ENCODE measurements at places on chromosomes 1 and 21. TPM values are rescaled to one million over a fixed set of nuclear protein-coding genes. Genes with fewer than 3 reads are reported as not detected.

GRCh38 chr1:21921100-21921875 lies 15.8 kb downstream of the HSPG2 start:
- peak; percentile 52 for DNase-seq

GRCh38 chr1:248229360-248229908 lies 1.8 kb upstream of the OR2M4 start:
- DNase-seq, result no peak

GRCh38 chr1:226945106-226945857 lies 5.2 kb downstream of the COQ8A start:
- peak; percentile 67 for DNase-seq

- DNase-seq, result peak; percentile 24
These were observed 49.8 kb downstream of the DISP3 start for GRCh38 chr1:11528611-11529261.

DNA sequence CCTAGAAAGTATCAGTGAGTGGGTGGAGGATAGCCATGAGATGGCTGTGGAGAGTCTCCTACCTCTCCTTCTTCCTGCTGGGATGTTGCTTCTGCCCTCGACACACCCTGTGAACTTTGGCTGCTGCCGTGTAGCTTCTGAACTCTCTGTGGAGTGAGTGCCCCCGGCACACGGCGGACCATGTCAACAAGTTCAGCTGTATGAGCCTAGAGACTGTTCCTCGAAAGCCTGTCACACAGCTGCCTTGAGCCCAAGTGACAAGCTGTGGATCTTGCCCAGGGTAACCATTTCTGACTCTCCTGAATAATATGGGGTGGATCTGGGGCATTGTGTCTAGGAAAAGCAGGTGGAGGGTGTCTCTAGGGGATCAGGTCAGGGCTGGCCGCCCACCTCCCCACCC lies 143.2 kb downstream of the NOS1AP start:
- DNase-seq, result peak; percentile 13

- DNase-seq, result no peak
These were observed 37.0 kb downstream of the TM2D1 start for GRCh38 chr1:61687901-61688300.

DNA sequence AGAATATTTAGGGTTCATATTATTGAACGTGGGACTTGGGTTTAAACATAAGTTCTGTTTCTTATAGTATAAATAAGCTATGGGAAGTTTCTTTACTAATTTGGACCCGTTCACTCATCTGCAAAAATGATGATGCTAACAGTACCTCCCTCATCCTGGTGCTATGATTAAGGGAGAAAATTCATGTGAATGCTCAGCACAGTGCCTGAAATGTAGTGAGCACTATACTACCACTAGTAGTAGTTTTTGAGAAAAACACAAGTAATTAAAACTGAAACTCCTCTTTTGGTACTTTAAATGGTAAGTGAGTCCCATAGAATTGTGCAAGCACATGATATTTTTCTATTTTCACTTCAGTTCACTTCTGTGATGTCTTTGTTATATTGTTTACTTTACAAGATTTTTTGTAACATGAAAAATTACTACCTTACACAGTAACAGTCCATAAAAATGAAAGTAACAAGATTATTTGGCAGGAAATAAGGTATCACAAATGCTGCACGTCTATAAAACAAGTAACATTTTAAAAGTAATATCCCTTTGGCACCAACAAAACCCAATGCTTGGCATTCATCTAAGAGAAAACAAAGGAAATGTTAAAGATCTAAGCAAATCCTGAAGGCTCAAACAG lies 11.3 kb upstream of the PTPRC start:
- DNase-seq, result no peak

DNA sequence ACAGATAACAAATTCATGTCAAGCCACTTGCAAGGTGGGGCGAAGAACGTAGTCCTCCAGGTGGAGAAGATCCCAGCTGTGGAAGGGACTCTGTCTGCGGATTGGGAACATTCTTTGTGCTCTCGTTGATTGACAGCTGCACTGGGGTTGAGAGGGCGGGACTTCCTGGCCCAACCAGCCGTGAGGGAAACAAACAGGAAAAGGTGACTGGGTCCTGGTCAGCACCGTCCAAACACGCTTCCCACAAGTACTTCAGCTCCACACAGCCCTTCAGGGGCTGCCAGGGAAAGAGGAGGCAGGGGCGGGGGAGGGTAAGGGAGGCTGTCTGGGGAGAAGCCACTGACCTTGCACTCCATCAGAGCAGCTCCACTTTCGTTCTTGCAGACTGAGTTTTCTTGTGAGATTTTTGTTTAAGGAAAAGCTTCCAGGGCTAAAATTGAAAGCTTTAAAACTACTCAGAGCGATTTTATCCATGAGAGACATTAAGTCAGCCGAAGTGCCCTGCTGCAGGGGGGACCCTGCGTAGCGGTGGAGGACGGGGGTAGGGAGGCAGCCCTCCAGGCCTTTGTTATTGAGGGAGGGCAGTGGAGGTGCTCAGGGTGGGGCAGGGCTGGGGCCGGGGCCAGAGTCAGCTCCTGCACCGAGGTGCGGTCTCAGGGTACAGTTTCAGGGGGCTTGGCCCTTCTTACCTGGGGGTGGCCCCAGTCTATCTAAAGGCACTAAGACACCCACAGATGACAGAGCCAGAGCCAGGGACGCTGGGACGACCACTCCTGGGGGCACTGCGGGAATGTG lies 21.6 kb upstream of the STUM start:
- DNase-seq, result peak; percentile 88

GRCh38 chr1:30185313-30185712 lies 538.1 kb downstream of the MATN1 start:
- no peak for DNase-seq

DNA sequence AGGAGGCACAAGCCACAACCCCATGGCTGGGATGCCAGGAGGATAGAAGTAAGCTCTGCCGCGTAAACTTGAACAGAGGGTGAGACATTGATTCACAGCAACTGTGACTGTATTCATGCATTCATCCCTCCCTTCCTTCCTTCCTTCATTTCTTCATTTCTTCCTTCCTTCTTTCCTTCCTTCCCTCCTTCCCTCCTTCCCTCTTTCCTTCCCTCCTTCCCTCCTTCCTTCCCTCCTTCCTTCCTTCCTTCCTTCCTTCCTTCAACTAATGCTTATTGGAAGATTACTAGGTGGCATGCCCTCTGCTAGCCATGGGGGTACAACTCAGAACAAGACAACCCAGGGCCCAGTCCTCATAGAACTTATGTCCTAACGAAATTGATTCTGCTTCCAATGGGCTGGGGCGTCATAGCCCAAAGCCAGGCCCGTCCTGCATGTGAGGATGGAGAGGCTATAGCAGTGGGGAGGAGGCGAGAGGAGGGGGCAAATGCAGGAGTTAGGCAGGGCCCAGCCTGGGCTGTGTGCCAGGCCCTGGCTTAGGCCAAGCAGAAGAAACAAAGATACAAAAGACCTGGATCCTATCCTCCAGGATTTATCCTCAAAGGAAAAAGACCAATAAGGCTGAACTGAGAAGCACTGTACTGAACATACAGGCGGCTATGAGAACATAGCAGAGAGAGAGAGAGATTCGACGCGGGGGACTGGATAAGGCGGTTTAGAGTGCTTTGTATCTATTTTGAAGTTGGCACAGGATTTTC lies 24.4 kb upstream of the PAXBP1 start:
- no peak for DNase-seq

DNA sequence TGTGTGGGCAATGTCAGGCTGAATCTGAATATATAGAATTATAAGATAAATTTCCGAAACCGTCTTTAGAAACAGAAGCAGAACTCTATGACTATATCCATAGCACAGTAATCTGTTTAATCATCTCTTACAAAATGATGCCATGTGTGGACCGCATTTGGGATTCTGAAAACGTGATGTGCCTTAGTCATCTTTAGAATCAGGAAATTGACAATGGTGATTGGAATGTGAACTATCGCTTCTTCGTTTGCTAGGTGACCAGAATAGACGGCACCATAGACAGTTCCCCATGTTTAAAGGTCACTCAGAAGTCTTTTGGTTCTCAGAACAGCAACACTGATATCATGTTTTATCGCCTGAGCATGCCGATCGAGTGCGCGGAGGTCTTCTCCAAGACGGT lies 300.3 kb downstream of the ZP4 start:
- no peak for DNase-seq

GRCh38 chr21:29989634-29990234 lies 49.9 kb upstream of the GRIK1 start:
- no peak for DNase-seq

- DNase-seq, result peak; percentile 63
These were observed 112.3 kb downstream of the CRYAA start for GRCh38 chr21:43280949-43281633.

DNA sequence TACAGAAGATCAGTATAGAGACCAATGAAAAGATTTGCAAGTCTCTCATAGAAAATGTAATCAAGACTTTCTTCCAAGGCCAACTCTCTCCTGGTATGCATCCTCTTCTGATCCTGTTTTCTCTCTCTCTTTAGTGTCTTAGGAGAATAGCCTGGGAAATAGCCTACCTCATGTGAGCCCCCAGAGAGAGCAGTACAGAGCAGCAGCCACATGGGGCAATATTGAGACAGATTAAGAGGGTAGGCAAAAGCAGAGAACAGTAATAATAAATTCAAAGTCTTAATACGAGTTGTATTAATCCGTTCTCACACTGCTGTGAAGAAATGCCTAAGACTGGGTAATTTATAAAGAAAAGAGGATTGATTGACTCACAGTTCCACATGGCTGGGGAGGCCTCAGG lies 61.4 kb downstream of the RNASEL start:
- no peak for DNase-seq

- DNase-seq, result no peak
These were observed 87.6 kb downstream of the GFI1 start for GRCh38 chr1:92399076-92399475.

GRCh38 chr21:31176080-31176551 lies 137.8 kb upstream of the KRTAP19-8 start:
- DNase-seq, result no peak

GRCh38 chr1:89816366-89816765 lies 4.5 kb upstream of the LRRC8D start:
- no peak for DNase-seq

GRCh38 chr1:245255783-245256182 lies 101.0 kb downstream of the KIF26B start:
- no peak for DNase-seq

GRCh38 chr1:202750761-202751160 lies 40.5 kb upstream of the SYT2 start:
- no peak for DNase-seq

- DNase-seq, result no peak
These were observed 66.2 kb downstream of the S1PR1 start for GRCh38 chr1:101302831-101303511.

DNA sequence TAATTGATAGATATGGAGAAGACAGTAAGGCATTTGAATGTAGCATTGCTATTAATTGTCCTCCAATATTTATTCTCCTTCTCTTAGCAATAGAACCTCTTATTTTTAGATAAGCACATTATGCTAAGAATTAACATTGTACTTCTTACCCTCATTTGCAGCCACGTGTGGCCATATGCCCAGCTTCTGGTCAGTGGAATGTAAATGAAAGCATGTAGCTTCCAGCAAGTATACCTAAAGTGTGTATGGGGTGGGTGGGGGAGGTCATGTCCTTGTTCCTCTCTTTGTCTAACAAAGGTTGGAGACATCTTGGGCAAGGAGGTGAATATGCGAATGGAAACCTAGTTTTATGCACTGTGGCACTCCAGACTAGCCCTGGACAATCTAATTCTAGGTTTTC lies 133.6 kb upstream of the HMCN1 start:
- no peak for DNase-seq

DNA sequence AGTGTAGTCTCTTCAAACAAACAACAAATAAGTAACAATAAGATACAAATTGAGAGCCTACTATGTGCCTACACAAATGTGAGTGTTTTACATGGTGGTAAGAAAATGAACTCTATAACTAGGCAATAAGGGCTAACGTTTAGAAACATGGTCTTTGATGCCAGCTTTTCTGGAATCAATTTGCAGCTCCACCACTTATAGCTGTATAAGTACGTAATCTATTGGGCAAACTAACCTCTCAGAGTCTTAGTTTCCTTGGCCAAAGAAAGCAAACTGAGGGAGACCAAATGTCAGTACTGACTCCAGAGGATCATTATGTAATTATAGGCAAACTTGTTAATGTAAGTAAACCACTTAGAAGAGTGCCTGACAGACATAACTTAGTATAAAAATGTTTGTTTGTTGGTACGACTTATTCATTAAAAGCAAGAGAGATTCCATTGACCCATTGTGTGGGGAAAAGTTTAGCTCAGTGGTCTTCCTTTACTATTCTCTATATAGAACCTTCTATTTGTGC lies 59.7 kb downstream of the LBR start:
- DNase-seq, result no peak

- DNase-seq, result no peak
These were observed 11.9 kb downstream of the XKR8 start for GRCh38 chr1:27971674-27972073.

GRCh38 chr1:31725777-31726535 lies 22.1 kb upstream of the COL16A1 start:
- peak; percentile 51 for DNase-seq

DNA sequence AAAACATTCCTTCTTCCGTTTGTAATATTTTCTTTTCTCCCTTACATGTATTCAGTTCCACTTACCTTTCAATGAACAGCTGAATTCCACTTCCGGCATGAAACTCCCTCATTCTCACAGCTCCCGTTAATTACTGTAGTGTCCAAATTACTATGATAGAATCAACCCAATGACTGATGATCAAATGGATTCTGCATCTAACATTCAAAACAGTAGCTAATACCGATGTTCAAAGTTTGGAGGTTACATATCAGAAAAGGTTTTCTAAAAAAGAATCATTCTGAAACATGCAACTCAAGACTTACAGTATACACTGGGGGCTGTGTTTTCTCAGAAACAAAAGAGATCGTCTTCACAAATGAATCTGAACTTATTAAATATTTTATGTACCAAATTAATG lies 77.2 kb downstream of the PTPRC start:
- DNase-seq, result no peak

GRCh38 chr1:7378346-7379130 lies 392.6 kb upstream of the VAMP3 start:
- DNase-seq, result no peak

Gene KRTAP19-3
- not detected for total RNA-seq

Gene PEA15
- 81.4 TPM for total RNA-seq

Gene AADACL3
- 0.22 TPM for total RNA-seq

Gene SPRR5
- not detected for total RNA-seq

Gene KCNJ9
- total RNA-seq, result not detected

Gene KRTAP6-3
- not detected for total RNA-seq

Gene FAM3B
- 0.31 TPM for total RNA-seq

Gene GRHL3
- 0.33 TPM for total RNA-seq

Gene REN
- total RNA-seq, result not detected

Gene SLC19A1
- 17.9 TPM for total RNA-seq

Gene AGMAT
- total RNA-seq, result 6.9 TPM

Gene DNAJC6
- 10.9 TPM for total RNA-seq

Gene VANGL2
- total RNA-seq, result 32.7 TPM

Gene ITGB2
- total RNA-seq, result 1.4 TPM
